ENCODE measurements at places on chromosomes 2 and 18.

DNA sequence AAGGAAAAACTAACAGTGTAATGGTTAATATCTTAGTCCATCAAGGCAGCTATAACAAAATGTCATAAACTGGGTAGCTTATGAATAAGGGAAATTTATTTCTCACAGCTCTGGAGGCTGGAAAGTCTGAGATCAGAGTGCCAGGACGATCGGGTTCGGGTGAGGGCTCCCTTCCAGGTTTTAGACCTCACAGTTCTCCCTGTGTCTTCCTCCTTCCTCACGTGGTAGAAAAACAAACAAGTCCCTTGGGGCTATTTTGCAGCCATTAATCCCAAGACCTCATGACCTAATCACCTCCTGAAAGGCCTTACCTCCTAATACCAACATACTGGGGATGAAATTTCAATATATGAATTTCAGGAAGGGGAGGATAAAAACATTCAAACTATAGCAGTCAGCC lies 455.9 kb downstream of the CNTNAP5 start:
- no peak for DNase-seq

GRCh38 chr2:179253226-179253625 lies 11.4 kb downstream of the SESTD1 start:
- no peak for DNase-seq

DNA sequence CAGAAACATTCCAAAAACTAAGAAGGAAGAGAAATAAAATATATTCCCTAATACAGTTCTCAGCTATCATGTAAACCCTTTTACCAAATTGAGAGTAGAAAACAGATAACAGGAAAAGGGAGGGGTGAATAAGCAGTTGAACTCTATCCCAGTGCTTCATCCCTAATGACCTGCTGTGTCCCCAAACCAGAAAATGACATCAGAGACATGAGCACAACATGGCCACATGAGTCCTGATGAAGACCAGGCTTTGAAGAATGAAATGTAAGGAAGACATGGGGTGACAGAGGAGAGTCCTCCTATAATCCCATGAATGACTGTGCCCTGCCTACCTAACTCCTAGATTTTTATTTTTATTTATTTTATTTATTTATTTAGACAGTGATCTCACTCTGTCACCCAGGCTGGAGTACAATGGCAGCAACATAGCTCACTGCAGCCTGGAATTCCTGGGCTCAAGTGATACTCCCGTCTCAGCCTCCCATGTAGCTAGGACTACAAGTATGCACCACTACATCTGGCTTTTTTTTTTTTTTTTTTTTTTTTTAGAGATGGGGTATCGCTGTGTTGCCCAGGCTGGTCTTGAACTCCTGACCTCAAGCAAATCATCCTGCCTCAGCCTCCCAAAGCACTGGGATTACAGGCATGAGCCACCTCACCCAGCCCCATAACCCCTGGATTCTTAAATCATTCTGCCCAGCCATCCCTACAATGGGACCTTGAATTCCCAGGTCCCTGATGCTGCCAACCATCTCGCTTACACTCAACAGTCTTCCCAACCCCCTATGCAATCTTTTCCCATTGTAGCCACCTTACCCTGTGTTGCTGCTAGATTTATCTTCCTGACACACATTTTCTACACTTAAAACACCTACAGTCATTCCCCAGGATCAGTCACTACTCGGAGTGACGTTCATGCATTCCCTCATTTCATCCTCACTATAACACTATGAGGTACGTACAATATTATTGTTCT lies 64.5 kb downstream of the ANKRD44 start:
- DNase-seq, result no peak

DNA sequence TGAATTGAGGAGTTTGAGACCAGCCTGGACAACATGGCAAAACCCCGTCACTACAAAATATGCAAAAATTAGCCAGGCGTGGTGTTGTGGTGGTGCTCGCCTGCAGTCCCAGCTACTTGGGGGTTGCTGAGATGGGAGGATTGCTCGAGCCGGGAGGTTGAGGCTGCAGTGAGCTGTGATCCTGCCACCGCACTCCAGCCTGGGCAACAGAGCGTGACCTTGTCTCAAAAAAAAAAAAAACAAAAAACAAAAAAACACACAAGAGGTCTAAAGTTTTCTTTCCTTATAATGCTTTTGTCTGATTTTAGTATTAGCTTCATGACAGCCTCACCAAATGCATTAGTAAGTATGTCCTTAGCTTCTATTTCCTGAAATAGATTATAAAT lies 43.1 kb downstream of the VPS54 start:
- no peak for DNase-seq

DNA sequence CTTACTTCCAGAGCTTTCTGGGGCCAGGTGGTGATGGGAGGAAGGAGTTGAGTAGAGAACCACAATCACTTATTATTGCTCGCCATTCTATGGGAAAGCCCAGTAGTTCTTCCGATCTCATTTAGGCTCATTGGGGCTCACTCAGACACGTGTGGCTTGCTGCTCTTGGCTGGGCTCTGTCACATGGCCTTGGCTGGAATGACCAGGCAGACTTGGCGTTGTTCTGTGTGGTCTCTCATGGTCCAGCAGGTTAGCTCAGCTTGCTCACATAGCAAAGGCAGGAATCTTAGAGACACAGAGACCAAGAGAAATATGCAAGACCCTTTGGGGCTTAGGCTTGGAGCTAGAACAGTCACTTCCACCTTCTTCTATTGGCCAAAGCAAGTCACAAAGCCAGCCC lies 261.2 kb downstream of the LOXHD1 start:
- no peak for DNase-seq

DNA sequence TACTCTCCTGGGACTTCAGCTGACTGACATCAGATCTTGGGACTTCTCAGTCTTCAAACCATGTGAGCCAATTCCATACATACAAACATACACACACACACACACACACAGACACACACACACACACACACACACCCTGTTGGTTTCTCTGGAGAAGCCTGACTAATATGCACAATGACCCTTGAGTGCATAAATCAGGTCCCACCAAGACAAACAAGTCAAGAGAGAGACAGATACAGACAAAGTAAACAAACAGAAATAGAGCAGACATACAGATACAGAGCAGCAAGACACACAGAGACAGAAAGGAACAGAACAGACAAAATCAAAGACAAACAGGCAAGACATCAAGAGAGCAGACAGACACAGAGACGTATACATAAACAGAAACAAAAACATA lies 43.8 kb upstream of the DDX18 start:
- DNase-seq, result no peak

DNA sequence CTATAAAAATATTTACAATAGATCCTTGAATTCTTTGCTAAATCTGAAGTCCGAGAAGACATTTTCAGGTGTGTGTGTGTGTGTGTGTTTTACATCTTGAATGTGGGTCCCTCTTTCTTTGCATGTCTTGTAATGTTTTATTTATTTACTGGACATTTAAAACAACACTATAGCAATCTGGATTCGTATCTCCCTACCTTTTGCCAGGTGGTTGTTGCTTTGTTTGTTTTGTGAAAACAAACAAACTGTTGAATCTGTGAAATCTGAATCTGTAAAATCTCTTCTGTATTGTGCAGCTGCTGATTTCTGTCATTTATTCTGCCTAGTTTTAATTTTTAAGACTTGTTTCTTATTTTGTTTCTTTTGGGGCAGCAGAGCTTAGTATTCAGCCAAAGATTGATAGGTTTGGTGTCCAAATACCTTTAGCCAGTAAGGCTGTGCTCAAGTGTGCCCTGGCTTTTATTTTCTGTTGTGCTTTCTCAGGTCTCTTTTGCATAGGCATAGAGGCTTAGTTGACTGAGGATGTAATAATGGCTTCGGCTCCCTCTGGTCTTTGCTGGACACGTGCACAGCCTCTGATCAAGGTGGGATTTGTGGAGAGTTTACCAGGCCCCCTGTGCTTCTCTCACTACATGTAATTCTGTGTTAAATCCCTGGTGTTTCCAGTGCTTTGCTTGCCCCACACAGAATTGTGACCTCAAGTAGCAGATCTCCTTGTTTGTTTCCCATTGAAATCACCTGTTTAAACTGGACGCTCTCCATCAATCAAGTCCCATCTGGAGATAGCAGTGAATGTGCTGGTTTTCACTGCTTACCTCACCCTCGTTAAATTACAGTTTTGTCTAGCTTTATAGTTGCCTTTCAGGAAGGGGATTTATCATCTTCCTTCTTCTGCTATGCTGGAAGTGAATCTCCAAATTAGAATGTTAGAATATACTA lies 71.1 kb downstream of the BIRC6 start:
- DNase-seq, result no peak
